ENCODE measurements at places on chromosomes 7 and 10. TPM values are rescaled to one million over a fixed set of nuclear protein-coding genes. Genes with fewer than 3 reads are reported as not detected.

Gene DDC
- polyA plus RNA-seq: not detected

Gene CASTOR2
- 10.1 TPM for polyA plus RNA-seq

Gene PRLHR
- not detected for polyA plus RNA-seq

Gene CXCL12
- polyA plus RNA-seq: 0.35 TPM

Gene PDE6C
- not detected for polyA plus RNA-seq

Gene SLC26A3
- polyA plus RNA-seq: not detected

Gene GRM8
- not detected for polyA plus RNA-seq

Gene PKD1L1
- polyA plus RNA-seq: 7.9 TPM

Gene PPRC1
- 27.0 TPM for polyA plus RNA-seq

Gene CUBN
- 4.6 TPM for polyA plus RNA-seq

GRCh38 chr10:43453266-43453831 is 16.4 kb downstream of the ZNF487 start:
- H3K27me3 ChIP-seq: no peaks in the 10 kb centered on the region
- H3K36me3 ChIP-seq: no peaks in the 10 kb centered on the region
- peaks cover 12% of the 10 kb centered on the region for H3K4me1 ChIP-seq
- no peak overlapping the region for H3K4me3 ChIP-seq
- DNase-seq: no peak

DNA sequence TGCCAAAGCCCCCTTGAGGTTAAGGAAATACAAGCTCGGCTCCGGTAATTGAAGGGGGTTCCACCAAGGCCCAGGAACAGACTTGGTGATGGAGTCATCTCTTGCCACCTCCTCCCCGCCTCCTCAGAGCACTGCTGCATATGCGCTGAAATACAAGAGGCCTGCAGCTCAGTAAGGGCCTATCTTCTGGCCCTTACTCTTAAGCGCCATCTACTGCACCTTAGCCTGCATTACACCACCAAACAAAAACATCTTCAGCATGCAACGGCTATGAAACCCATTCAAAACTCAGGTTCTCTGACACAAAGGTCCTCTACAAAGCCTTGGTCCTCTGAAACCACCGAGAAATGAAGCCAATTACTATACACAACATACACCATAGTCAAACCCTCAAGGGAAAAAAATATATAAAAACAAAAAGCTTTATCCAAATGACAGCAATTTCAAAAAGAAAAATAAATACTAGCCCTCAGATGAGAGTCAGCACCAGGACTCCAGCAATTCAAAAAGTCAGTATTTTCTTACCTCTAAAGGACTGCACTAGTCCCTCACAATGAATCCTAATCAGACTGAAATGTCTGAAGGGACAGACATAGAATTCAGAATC is 176.8 kb upstream of the TBX20 start:
- no peaks in the 10 kb centered on the region for H3K27me3 ChIP-seq
- peak; percentile 13 for DNase-seq
- H3K36me3 ChIP-seq: no peaks in the 10 kb centered on the region
- no peaks in the 10 kb centered on the region for H3K4me1 ChIP-seq

- no peaks in the 10 kb centered on the region for H3K36me3 ChIP-seq
- no peak for DNase-seq
- H3K27ac ChIP-seq: no peak overlapping the region
- no peak overlapping the region for H3K4me3 ChIP-seq
- no peaks in the 10 kb centered on the region for H3K27me3 ChIP-seq
These were observed 19.6 kb upstream of the CTTNBP2 start for GRCh38 chr7:117892821-117893220.

DNA sequence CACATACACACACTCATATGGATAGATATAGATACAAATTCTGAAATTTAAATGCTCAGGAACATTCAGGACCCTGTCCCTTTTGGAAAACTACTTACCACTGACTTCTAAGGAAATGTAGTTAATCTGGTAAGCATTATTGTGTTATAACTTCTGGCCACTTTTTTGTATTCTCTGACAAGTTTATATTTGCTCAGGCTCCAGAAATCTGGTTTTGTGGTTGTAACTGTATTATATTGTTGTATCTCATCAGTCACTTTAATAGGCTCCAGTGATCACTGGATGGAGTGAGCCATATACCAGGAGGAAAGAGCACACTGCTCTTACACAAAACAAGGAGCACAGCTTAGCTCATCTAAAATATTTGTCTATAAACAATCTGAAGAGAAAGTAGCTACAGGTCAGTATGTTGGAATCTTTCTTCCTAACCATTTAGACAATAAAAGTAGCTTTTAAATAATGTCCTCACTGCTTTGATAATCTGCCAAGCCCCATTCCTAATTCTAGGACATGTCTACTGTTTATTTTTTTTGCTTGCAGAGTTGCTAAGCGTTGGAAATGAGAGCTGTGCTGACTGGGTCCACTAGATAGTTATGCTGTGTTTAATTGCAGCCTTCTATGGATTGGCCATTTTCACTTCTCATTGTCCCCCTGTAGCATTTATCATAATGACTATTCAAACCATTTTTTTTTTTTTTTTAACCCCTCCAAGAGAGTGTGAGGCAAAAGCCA is 43.8 kb downstream of the SMNDC1 start:
- H3K4me1 ChIP-seq: no peaks in the 10 kb centered on the region
- no peaks in the 10 kb centered on the region for H3K27me3 ChIP-seq
- no peak overlapping the region for H3K27ac ChIP-seq
- no peaks in the 10 kb centered on the region for H3K36me3 ChIP-seq
- H3K4me3 ChIP-seq: no peak overlapping the region
- DNase-seq: no peak

- DNase-seq: peak; percentile 59
- no peaks in the 10 kb centered on the region for H3K27me3 ChIP-seq
- H3K4me3 ChIP-seq: peak overlapping the region; percentile 50
- no peaks in the 10 kb centered on the region for H3K36me3 ChIP-seq
- peak overlapping the region; percentile 6 for H3K27ac ChIP-seq
These were observed 1.2 kb downstream of the PTEN start for GRCh38 chr10:87864496-87865059.

DNA sequence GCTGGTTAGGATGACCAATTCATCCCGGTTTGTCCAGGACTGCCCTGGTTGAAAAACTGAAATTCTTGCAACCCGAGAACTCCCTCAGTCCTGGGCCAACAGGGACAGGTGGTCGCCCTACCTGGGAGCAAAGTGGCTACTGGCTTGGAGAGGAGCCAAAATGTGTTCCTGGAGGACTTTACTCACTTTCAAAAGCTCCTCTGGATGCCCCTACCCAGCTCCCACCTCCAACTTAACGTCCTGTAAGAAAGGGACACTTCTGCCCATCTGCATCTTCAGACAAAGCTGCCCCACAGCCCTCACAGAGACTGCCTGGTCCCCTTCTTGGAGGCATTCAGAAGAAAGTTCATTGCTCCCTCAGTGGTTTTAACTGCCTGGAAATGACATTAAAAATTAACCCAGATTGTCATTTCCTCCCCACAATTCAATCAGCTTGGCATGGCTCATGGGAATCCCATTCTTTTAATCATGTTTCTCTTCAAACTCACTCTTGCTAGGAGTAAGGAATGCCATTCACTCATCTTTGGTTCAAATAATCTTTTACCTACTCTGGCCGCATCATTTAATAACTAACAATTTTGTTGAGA is 24.0 kb upstream of the HSPA12A start:
- H3K36me3 ChIP-seq: no peaks in the 10 kb centered on the region
- no peak overlapping the region for H3K4me3 ChIP-seq
- H3K27ac ChIP-seq: no peak overlapping the region

- no peak for DNase-seq
- peaks cover 13% of the 10 kb centered on the region for H3K27me3 ChIP-seq
- H3K27ac ChIP-seq: no peak overlapping the region
- peaks cover 2% of the 10 kb centered on the region for H3K4me1 ChIP-seq
- no peaks in the 10 kb centered on the region for H3K36me3 ChIP-seq
- H3K4me3 ChIP-seq: no peak overlapping the region
These were observed 42.1 kb downstream of the ASB4 start for GRCh38 chr7:95527776-95528250.

DNA sequence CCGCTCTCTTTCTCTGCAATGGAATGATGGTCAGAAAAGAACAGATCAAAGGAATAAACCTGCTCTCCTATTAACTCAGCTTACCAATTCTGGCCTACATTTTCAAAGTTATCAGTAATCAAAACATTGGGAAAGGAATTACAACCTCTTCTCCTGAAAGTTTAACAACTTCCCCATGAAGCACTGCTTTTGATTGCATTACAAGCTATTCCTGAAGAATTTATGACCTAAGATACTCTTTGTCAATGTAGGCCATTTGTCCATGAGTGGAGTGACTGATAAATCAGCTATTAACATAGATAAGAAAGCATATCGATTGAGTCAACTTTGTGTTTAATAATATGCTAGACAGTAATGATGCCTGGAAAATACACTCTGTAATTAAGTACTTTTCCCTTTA is 271.7 kb upstream of the C7orf33 start:
- no peak for DNase-seq
- H3K27me3 ChIP-seq: no peaks in the 10 kb centered on the region
- H3K27ac ChIP-seq: no peak overlapping the region
- H3K4me1 ChIP-seq: no peaks in the 10 kb centered on the region

GRCh38 chr7:27118580-27118979 is 12.0 kb downstream of the HOXA4 start:
- H3K27ac ChIP-seq: peak overlapping the region; percentile 96
- H3K4me3 ChIP-seq: no peak overlapping the region
- no peak for DNase-seq
- H3K36me3 ChIP-seq: no peaks in the 10 kb centered on the region

GRCh38 chr10:1709161-1709560 is 28.2 kb downstream of the ADARB2 start:
- no peak overlapping the region for H3K4me3 ChIP-seq
- H3K27ac ChIP-seq: no peak overlapping the region
- H3K27me3 ChIP-seq: no peaks in the 10 kb centered on the region
- H3K36me3 ChIP-seq: no peaks in the 10 kb centered on the region

DNA sequence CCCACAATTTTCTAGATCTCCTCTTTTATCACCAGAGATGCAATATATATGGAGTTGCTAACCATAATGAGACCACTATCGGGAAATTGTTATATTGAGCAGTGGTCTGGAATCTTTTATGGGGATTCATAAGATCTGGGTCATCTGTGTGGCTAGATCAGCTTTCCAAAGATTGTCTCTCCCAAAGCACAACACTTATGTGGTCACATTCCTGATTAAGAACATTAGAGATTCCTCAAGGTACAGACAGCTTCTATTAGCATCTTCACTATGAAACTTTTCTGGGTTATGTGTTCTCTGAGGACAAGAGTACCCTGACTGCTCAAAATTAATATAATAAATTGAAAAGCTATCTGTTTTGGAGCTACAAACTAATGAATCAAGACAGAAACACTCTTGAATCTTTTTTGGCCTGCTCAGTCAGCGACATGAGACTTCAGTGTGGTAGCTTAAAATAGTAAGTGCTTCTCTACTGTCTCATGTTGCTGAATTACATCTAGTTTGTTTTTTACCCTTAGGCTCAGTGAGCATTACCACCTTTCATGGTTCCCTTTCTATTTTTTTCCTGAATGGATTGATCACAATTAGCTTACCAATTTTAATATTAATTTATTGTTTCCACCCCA is 42.6 kb upstream of the STRIP2 start:
- no peaks in the 10 kb centered on the region for H3K36me3 ChIP-seq
- no peaks in the 10 kb centered on the region for H3K27me3 ChIP-seq

DNA sequence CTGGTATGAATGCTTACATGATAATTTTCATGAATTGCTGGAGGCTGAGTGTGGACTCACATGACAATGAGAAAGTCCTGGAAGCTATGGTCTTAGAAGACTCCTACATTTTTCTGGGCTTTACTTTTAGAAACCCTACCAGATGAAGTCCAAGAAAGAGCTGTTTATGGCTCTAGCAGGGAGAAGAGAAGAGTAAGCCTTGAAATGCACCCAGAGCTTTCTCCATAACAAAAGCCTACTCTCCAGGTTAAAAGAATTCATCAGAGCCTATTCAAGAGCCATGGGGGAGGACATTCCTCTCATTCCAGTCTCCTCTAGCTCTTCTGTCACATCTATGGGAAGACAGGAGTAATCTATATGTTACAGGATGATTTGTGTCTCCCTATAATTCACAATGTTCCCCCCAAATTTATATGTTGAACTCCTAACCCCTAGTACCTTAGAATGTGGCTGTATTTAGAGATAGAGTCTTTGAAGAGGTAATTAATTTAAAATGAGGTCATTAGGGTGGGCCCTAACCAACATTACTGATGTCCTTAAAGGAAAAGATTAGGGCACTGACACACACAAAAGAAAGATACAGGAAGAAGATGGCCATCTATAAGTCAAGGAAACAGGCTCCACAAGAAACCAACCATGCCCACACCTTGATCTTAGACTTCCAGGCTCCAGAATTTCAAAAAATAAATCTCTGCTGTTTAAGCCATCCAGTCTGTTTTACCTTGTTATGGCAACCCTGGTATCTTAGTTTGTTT is 193.8 kb upstream of the PTER start:
- no peak overlapping the region for H3K27ac ChIP-seq
- no peaks in the 10 kb centered on the region for H3K36me3 ChIP-seq
- no peaks in the 10 kb centered on the region for H3K4me1 ChIP-seq
- DNase-seq: no peak

DNA sequence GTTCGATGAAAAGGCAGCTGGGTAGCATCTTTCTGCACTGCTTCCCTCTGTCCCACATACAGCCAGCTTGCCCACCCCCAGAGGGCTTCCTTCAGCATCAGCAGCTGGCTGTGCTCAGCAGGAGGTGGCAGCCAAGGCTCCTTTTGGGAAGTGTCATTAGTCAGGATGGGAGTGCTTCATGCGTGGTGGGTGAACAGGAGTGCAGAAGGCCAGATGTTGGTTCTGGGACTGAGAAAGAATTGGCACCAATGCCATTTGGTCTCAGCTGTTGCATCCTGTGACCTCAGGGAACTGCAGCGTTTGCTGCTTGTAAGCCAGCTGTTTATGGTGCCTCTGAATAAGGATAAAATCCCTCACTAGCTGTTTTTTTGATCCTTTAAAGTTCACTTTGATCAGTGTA is 131.1 kb upstream of the SORCS3 start:
- no peaks in the 10 kb centered on the region for H3K27me3 ChIP-seq
- H3K36me3 ChIP-seq: no peaks in the 10 kb centered on the region
- H3K27ac ChIP-seq: no peak overlapping the region
- H3K4me1 ChIP-seq: no peaks in the 10 kb centered on the region
- no peak for DNase-seq
- no peak overlapping the region for H3K4me3 ChIP-seq

DNA sequence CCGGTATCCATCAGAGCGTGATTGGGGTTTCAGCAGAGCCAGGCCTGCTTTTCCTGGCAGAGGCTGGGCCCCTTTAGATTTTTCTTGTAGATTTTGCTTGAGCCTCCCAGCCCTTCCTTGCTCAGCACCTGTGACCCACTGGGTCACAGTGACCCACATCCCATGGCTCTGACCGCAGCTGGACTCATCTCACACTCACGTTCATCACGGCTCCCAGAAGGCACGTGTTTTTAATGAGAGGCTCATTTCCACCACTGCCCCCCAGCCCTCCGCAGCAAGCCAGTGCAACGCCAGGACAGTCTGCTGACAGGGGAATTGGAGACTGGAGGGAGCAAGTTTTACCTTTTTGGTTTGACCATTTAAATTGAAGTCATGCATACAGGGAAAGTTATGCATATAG is 155.7 kb downstream of the CUX1 start:
- peaks cover 2% of the 10 kb centered on the region for H3K4me1 ChIP-seq
- no peak overlapping the region for H3K4me3 ChIP-seq
- no peaks in the 10 kb centered on the region for H3K36me3 ChIP-seq
- H3K27ac ChIP-seq: no peak overlapping the region
- DNase-seq: no peak

GRCh38 chr7:78746301-78746700 is 707.2 kb downstream of the MAGI2 start:
- no peak for DNase-seq
- H3K36me3 ChIP-seq: no peaks in the 10 kb centered on the region
- no peaks in the 10 kb centered on the region for H3K27me3 ChIP-seq

Measured in endothelial cell of umbilical vein (primary cell).